Tongue (tissue), 3 donors: ENCODE measurements at places on chromosomes 2 and 18. TPM values are rescaled to one million over a fixed set of nuclear protein-coding genes. Genes with fewer than 3 reads are reported as not detected.

Gene DSC3
- 67.4 TPM for total RNA-seq

Gene ZNF385B
- total RNA-seq = 0.51 TPM

- no peak for DNase-seq
Observed at GRCh38 chr2:119764832-119765231, 5.1 kb downstream of the PTPN4 start.

Gene GRHL1
- total RNA-seq = 50.3 TPM

Gene LRATD1
- 12.9 TPM for total RNA-seq

DNA sequence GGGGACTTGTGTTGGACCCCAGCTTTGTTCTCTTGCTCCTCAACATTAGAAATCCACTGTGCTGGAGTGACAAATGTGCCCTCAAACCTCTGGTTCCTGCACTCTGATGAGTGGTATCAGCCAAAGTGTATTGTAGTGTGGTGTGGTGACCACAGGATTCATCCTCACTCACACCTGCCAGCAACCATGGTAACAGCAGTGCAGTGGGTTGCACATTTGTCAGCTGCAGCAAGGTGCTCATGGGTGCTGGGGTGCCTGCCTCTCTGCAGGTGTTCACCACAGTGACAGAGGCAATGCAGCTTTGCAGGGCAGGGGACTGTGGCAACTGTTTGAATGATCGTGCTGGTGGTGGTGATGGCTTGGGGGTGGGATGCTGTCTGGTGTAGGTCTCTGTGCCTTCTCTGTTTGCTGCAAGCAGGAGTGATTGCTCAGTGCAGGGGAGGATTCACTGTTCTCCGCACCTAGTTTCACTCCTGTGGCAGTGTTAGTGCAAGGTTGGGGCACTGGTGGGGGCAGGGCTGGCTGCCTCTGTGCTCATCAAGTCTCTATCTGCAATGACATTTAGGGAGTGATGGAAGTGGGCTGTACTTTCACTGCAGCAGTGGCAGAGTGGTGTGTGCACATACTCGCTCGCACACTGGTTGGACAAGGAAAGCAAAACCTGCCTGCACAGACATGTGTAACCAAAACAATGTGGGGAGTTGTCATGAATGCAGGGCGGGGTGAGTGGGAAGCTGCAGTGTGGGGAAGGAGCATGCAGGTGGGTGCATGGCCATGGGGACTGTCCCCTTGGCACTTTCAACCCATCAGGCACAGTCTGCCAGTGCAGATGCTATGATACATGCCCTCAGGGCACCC is 301.1 kb downstream of the PIK3C3 start:
- DNase-seq = peak; percentile 14

Gene COPS8
- 105 TPM for total RNA-seq

DNA sequence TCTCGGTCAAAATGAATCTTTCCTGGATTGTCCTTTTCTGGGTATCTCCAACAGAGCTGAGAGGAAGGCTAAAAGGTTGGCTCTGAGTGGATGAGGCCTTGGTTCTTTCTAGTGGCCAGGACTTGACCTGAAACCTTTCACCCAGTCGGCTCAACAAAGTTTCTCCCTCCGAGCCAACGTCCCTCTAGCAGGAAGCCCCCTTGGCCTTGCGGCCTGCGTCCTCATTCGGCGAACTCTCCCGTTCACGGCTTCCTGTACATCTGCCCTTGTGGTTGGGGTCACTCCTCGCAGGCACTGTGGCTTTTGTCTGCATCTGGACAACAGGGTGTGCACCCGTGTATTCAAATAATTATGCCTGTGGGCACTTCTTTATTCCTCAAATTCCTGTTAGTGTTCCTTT is 9.4 kb upstream of the SIX3 start:
- DNase-seq = no peak
